ENCODE measurements at places on chromosomes 7 and 10.
A peak's percentile ranks its signal among the peaks of the same experiment; 100 is the strongest.

DNA sequence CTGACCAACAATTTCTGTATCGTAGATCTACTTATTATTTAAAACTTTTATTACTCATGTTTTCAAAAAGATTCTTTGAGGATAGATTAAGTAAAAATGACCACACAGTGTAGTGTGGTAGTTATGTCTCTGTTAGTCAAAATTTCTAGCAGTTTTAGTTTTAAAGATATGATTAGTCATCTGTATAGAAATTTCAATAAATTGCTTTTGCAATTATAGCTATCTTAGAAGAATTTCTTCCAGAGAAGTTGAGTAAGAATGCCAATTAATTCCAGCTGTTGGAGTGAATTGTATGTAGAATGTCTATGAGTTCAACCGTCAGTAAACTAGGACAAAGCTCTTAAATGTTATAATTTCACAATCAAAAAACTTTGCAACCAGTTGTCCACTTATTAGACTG is 229.7 kb downstream of the CDK14 start:
- DNase-seq, result no peak

DNA sequence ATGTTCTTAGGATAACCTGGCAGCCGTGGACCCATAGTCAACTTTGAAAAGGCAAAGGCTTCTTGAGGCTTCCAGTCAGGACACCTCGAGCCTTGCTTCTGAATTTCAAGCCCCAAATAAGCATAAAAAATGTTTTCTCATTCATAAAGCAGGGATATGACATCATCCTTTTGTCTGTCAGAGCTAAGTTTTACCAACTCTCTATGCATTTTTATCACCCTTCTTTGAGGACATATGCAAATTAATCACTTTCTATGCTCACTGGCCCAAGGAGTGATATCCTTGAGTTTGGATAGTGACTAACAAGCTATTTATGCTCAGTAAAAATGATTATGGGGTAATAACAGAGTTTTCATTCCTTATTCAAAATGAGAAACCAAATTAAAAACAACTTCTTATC is 159.4 kb downstream of the ANLN start:
- no peak for DNase-seq

GRCh38 chr7:621572-622285 is 102.1 kb upstream of the PDGFA start:
- no peak for DNase-seq

GRCh38 chr10:25059990-25060389 is 43.6 kb downstream of the THNSL1 start:
- no peak for DNase-seq

- DNase-seq, result no peak
These were observed 136.6 kb downstream of the HIBADH start for GRCh38 chr7:27526131-27526530.

DNA sequence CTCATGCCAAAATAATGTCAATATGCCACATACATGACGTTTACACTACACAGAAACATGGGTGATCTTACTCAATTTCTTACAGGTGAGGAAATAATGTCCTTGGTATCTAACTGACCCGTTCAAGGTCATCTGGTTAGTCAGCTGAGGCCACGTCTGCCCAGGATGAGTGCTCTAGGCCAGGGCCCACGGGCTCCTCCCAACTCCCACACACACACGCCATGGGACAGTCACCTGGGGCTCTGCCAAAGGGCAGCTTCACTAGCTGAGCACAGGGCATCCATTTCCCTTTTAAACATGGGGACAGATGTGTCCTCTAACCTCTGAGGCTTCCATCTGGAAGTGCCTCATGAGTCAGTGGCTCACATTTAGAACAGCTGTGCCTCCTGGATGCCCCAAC is 123.9 kb downstream of the TNS3 start:
- DNase-seq, result no peak

GRCh38 chr10:33038672-33039071 is 80.6 kb upstream of the ITGB1 start:
- no peak for DNase-seq

GRCh38 chr7:45070254-45070642 is 18.5 kb downstream of the NACAD start:
- DNase-seq, result no peak

GRCh38 chr7:34696415-34696814 is 38.4 kb downstream of the NPSR1 start:
- DNase-seq, result no peak

DNA sequence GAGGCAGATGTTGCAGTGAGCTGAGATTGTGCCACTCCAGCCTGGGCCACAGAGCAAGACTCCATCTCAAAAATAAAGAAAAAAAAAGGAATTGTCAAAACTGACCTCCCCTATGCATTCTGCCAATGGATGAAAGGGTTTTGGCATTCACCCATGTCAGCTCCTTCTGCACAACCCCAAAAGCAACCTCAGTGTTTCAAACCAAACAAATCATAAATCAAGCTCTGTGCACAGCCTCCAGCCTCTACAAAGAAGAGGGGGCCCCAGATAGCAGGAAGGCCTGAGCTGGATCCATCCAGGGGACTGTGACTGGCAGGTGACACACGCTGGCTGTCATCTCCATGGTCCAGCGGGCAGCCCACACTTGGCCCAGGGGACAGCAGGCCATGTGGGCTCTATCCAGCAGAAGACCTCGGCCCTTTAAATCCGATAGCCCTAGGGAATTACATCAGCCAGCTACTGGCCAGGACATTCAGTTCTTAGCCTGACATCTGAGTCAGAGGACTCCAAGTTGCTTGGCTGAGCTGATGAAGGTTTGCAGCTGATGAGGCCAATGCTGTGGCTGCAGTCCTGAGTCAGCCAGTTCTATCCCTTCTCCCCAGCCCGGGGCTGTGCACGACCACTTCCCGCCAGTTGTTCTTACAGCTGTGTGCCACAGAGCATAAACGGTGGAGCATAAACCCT is 52.0 kb upstream of the FIGNL1 start:
- no peak for DNase-seq

DNA sequence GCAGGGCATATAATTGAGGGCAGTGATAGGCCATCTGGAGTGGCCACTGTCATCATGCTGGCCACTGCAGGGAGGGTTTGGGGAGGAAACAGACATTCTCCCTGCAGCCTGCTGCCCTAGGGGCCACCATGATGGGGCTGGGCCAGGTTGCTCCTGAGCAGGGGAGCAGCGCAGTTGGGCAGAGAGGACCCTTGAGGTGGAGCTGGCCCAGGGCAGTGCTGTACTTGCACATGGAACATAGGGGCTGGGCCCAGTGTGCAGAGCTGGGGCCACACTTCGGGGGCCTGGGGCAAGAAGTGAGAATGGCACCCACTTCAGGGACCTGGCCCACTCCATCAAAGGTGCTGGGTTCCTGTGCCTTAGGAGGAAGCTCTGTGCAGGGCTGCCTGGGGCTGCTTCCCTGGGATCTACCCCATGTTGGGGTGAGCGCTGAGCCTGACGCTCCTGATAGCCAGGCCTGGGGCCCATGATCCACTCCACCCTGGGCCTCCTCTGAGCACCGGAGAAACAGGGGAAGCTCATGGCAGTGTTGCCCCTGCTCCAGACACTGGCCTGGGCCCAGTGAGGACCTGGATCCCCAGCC is 21.3 kb upstream of the NUB1 start:
- DNase-seq, result no peak

GRCh38 chr7:8441106-8441965 is 7.9 kb downstream of the NXPH1 start:
- no peak for DNase-seq

- no peak for DNase-seq
These were observed 32.4 kb upstream of the HSPA12A start for GRCh38 chr10:116774728-116775151.

- DNase-seq, result no peak
These were observed 450.1 kb downstream of the KCNMA1 start for GRCh38 chr10:77187376-77187999.

DNA sequence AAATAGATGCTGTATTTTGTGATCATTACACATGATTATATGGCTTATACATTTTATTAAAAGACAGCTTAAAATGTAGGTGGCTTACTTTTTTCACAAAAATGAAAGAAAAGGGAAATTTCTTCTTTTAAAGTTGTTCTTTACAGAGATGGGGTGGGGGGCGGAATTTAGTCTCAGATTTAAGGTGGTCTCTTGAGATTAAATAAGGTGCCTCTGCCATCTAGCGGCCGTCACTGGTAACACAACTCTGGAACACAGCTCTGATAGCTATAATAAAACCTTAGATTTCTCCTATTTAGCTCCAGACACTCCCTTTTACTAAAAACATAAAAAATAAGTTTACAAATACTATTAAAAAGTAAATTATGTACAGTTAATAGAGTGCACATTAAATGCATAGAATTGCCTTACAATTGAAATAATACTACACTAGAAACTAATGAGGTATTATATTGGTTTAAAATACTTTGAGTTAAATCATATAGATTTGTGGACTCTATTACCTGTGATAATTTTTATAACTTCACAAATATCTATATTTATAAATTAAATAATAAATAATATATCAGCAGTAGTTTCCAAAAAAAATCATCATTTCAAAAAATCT is 210.9 kb downstream of the DGKB start:
- DNase-seq, result peak; percentile 54

DNA sequence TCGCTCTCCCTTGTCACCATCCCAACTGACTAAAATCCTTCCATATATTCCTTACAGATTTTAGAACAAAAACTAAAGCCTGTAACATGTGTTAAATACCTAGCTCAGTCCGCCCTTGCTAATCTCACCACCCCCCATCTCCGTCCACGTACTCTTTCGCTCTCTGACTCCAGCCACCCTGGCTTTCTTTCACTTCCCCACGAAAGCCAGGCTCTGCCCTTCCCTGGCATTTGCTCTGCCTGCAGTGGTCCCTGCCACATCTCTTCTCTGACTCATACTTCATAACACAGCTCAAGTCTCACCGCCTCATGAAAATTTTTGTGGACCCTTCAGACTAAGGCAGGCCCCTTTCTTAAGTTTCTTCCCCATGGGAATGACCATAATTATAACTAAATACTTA is 11.7 kb upstream of the GPAM start:
- no peak for DNase-seq

DNA sequence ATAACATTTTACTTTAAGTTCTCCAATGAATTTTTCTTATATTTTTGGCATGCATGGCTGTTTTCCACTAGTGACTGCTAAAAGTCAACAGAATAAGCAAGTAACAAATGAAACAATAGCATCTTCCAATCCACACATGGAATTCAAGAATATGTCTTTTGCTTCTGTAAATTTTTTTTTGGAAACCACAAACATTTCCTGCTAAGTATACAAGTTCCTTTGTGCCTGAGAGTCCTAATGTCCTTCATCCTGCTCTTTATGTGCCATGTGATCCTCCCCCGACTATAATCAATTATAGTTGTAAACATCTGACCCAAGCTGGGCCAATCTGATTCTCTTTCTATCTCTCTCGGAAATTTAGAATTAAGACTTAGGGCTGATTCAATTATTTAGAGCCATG is 61.2 kb downstream of the PPP1R3C start:
- no peak for DNase-seq

DNA sequence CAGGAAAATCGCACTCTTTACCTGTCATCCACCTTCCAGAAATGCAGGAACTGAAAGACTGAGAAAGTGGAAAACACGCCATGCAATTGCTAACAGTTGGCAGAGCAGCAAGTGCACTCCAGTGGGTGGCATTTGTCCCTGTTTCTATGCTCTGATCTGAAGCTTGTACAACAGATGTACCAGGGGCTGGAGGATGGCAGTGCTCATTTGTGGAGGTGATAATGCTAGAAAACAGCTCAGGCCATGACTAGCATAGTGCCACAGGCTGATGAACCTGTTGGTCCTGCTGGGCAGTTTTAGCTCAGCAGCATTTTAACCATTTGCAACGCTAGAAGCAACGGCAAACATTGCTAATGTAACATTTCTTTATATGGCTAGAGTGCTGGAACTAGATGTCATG is 199.9 kb upstream of the NRP1 start:
- DNase-seq, result no peak

DNA sequence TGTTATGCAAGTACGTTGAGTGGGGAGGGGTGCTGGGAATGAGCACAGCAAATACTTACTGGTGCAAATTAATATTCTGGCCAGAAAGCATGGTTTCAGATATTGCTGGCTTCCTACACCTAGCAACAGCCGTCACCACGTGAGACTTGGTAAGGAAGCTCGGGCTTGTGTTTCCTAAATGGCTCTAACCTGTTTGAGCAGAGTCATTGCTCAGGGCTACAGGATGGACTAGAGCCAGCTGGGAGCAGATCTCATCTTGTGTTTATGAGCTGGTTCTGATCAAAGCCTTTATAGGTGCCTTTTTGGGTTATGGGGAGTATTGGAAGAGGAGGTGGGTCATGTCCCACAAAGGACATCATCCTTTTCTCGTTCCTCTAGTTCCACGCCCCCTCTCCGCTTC is 200.3 kb downstream of the BUB3 start:
- no peak for DNase-seq

- no peak for DNase-seq
These were observed 127.3 kb downstream of the MBL2 start for GRCh38 chr10:52645187-52645758.

GRCh38 chr10:91540733-91541132 is 92.1 kb downstream of the PPP1R3C start:
- DNase-seq, result no peak

DNA sequence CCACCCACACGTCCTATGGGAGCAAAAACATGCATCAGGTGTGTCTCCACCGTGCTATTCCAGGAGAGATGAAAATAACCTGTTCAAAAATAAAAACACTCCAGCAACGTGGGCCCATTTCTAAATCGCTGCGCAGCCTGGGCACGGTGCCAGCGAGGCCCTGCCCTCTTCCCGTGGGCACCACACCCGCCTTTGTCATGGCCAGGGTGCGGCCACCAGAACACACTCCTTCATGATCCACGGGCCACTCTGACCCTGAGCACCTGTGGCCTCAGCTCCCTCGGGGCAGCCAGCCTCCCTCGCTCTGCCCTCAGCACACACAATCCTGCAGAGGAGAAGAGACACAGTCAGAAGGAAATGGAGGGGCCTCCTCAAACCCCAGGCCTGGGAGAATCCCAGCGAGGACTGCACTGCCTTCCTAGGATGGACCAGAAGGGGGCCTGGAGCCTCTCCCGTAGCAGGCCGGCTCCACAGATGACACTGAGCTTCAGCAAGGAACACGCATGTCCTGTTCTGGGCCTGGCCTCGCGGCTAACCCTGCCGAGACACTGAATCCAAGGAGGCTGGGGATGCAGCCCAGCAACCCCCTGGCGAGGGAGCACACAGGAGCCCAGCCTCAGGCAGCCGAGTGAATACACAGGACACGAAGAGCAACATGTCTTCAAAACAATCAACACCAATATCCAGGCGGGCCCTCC is 169.0 kb downstream of the MAD1L1 start:
- no peak for DNase-seq

Measured in progenitor cell of endocrine pancreas (in vitro differentiated cells).